ENCODE measurements at places on chromosomes 2 and 18. TPM values are rescaled to one million over a fixed set of nuclear protein-coding genes. Genes with fewer than 3 reads are reported as not detected.

Gene COBLL1
- polyA plus RNA-seq: 10.3 TPM

Gene CXCR4
- 38.1 TPM for polyA plus RNA-seq

Gene TFCP2L1
- polyA plus RNA-seq: 0.27 TPM

Gene CHRNA1
- polyA plus RNA-seq: 152 TPM

Gene RAD51AP2
- polyA plus RNA-seq: 0.13 TPM

Gene ALK
- 0.12 TPM for polyA plus RNA-seq

Gene FOXI3
- polyA plus RNA-seq: 0.64 TPM

Gene KYNU
- 0.79 TPM for polyA plus RNA-seq

Gene TBR1
- polyA plus RNA-seq: not detected

Measured in muscle of leg (tissue), 16 donors.